NCI-H1436 treated with DMSO at 0.1 percent for 48 hours (cell line): ENCODE measurements at places on chromosomes 13 and 19.
A peak's percentile ranks its signal among the peaks of the same experiment; 100 is the strongest.

DNA sequence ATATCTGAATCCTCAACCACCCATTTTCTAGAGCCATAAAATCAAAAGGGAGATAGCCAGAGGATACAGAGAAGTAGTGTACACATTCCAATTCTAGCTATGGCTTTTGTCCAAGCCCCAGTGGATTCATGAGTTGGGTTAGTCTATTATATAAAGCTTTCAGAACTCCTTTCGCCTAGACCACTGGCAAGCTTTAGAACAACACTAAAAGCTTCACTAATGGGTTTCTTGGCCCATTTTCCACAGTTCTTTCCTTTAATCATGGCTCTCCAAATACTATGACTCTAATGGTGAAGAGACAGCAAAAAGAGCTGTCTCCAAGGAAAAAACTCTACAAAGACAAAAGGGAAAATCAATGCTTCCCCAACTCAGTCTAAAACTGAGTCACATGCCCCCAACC lies 48.2 kb upstream of the SLITRK5 start:
- DNase-seq = no peak

DNA sequence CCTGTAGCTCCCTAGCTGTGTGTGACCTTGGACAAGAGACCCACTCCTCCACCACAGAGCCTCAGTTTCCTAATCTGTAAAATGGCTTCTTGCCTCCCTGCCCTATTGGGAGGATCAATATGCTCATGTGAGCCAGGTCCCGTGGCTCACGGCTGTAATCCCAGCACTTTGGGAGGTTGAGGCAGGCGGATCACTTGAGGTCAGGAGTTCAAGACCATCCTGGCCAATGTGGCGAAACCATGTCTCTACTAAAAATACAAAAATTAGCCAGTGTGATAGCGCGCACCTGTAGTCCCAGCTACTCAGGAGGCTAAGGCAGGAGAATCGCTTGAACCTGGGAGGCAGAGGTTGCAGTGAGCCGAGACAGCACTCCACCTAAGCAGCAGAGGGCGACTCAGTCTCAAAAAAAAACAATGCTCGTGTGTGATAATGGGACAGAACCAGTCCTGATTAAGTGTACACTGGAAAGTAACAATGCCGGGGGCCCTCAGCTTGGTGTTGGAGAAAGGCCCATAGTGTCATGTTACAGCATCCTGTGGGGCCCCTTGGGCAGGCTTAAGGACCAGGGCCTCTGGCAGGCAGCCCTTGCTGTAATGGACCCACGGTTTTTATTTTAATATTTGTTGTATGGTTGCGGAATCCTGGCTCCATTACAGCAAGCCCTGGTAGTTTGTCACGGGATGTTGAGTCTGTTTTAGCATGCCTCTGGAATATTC lies 6.8 kb downstream of the RPS11 start:
- DNase-seq = no peak

DNA sequence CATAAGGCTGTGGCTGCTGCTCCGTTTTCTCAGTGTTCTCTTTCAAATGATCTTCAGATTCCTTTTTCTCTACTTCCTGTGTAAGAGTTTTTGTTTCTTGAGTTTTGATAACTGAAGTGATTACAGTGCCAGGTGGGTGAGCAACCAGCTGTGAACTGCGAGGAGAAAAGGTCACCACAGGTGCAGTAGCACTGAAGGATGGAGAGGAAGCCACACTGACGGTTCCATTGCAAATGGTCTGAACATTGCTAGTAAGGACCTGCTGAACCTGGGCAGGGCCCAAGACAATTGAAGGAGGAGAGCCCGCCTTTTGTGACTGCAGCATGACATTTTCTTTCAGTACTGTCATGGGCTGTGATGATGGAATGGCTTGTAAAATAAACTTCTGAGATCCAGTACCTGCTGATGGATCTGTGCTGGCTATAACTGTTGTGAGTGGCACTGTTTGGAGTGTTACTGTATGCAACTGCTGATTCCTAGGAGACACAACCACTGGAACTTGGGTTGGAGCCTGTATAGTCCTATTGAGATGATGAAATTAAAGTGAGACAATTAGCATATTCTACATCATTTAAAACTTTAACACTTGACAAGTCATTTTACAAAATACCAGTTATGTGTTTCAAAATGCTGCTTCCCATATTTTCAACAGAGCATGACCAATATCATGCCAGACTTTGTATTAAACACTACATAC lies 85.5 kb downstream of the ELF1 start:
- DNase-seq = no peak

- no peak for DNase-seq
Measured at GRCh38 chr19:38736036-38736412, 8.2 kb downstream of the CAPN12 start.

DNA sequence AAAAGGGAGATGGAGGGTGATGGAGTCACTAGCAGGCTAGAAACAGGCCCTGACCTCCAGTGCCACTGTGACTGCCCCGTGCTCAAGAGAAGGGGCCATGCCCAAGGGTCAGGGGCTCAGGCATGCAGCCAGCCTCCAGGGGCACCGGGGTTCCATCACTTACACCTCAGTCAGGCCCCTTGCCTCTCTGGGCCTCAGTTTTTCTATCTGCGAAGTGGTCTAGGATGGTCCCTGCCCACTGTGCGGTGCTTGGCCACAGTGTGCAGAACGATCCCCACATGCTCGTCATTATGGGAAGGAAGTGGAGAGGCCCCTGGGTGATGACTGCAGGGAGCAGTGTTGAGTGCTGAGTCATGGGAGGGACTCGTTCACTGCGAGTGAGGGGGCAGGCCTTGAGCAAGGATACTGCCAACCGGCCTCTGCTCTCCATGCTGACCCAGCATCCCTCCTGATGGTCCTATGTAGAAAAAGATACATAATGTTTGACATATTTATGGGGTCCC lies 23.1 kb downstream of the TMED1 start:
- no peak for DNase-seq

- no peak for DNase-seq
Measured at GRCh38 chr13:106369858-106370257, 165.6 kb downstream of the EFNB2 start.

DNA sequence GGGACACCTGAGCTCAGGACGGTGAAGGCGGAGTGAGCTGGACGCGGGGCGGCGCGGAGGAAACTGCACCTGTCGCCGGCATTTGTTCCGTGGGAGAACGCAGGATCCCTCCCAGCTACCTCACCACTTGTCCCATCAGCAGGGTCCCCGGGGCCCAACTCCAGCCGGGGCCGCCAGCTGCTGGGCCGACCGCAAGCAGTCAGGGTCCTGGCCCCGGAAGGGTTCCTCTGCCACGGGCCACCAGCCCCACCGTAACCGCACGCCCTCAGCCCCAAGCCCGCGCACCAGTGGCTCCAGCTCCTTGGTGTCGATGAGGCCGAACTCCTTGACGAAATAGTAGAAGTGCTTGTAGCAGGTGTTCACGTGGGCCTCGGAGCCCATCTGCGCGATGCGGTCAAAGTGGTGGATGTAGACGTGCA lies 19.6 kb downstream of the MOB3A start:
- DNase-seq = no peak

DNA sequence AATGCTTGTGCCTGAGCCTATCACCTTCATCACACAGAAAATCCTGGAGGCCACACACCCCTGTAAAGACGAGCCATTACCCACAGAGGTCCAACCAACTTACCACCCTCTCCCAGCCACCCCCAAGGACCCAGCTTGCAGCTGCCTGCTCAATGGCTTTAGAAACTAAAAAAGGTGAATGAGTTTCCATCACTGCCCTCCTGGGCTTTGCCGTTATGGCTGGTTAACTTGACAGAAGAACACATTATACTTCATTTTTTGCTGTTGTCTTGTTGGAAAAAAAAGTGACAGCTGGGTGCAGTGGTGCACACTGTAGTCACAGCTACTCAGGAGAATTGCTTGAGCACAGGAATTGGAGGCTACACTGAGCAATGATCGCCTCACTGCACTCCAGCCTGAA lies 17.4 kb upstream of the FEM1A start:
- DNase-seq = no peak

- no peak for DNase-seq
Measured at GRCh38 chr13:91540158-91540736, 141.8 kb downstream of the GPC5 start.

GRCh38 chr13:80010286-80010831 lies 330.6 kb downstream of the SPRY2 start:
- no peak for DNase-seq

DNA sequence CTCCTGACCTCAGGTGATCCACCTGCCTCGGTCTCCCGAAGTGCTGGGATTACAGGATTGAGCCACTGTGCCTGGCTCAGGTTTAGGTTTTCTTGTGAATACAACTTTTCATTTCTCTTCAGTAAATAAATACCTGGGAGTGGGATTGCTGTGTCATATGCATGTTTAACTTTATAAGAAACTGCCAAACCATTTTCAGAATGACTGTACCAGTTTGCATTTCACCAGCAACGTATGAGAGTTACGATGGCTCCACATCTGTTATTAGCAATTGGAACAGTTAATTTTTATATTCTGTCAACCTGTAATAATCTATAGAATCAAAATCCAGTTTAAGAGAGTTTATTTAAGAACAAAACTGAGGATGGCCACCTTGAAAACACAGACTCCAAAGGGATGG lies 52.2 kb downstream of the TEX26 start:
- no peak for DNase-seq

DNA sequence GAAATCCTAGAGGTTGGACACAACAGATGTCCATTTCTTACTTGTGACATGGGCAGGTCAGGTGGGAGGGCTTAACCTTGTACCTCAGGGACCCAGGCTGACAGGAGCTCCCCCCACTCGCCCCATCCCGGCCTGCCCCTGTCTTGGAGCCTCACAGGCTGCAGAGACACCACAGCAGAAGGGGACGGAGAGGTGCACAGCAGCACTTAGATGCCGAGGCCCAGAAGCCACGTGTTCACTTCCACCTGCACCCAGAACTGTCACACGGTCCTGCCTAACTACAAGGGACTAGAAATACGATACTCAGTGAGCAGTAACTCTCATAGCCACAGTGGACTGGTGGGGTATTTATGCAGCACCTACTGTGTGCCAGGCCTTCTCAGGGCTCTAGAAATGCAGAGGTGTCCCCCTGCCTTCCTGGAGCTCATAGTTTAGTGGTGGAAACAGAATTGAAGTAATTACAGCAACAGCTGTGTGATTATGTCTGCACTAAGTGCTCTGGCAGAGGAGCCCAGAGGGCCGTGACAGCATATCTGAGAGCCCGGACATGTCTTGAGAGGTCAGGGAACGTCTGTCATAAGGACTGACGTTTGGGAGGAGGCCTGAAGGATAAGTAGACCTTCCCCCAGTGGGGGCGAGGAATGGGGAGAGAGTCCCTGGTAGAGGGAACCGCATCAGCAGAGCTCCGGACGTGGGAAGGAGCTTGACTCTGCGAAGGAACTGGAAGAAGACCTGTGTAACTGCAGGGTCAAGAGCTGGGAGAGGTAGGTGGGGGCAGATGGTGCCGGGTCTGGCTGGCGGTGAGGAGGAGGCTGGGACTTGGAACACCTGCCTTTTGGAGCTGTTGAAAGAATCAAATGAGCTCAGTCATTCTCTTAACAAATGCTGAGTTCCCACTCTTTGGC lies 130.0 kb downstream of the SIPA1L3 start:
- no peak for DNase-seq

DNA sequence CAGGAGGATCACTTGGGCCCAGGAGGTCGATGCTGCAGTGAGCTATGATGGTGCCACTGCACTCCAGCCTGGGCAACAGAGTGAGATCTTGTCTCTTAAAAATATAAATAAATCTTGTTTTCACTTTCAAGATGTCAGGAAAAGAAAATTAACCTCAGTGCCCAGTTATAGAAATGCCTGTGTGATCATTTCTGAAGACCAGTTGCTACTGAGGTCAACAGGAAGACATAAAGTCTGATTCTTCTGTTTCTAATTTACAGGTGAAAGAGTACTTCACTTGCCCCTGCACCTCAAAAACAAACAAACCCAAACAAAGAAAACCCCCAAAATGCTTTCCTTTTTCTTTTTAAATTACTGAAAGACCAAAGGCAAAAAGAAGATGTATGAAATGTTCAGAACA lies 174.3 kb upstream of the NBEA start:
- no peak for DNase-seq

DNA sequence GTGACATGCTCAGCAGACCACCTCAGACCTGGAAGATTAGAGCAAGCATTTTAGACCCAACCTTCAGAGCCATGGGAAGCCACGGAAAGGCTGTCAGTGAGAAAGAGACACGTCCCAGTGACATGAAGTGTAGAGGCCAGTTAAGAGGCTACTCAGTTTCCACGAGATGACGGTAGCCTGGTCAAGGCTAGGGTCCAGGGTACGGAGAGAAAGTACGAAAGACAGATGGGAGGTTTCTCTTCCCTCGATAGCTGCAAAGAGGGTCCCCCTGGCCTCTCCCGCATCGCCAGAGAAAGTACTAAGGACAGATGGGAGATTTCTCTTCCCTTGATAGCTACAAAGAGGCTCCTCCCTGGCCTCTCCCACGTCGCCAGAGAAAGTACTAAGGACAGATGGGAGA lies 8.6 kb downstream of the ZSCAN5A start:
- DNase-seq = no peak

DNA sequence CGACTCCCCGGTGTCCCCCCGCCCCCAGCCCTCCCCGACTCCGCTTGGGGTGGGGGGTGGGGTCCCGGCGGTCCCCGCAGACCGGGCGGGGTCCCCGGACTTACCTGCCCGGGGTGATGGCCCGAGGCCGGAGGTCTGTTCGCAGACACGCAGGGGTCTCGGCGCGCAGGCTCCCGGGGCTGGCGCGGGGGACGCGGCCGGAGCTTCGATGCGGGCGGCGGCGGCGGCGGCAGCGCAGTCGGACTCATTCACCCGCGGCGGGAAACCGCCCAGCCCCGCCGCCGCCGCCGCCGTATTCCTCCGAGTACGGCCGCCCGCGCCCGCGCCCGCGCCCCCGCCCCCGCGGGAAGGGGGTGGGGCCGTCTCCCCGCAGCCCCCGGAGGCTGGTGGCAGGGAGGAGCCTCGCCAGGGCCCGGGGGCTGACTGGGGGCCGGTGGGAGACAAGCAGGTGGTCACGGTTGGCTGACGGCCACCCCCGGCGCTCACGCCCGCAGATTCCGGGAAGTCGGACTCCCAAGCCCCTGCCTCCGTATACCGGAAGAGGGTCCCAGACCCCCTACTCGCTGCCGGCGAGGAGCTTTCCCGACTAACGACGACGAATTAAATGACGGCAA lies at the start of gene C2CD4C:
TSS of gene C2CD4C (minus strand) at position 246 of the 614 bp plus-strand sequence. CDS start 786 bp downstream, outside the sequence.
- no peak for DNase-seq

DNA sequence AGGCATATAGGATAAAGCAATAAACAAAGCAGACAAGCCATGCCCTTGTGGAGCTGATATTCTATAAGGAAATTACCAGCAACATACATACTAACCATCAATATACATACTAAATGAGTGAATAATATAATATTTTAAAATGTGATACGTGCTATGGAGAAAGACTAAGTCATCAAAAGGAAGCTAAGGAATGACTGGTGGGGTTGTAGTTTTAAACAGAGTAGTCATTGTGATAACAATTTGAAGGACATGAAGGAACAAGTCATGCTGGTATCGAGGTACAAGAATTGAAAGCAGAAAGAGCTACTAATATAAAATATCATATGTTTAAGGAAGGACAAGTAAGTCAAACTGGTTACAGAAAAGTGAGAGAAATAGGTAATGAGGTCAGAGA lies 894.9 kb upstream of the PCDH9 start:
- no peak for DNase-seq

GRCh38 chr19:7678971-7679751 lies 1.5 kb upstream of the TRAPPC5 start:
- no peak for DNase-seq

- no peak for DNase-seq
Measured at GRCh38 chr19:36638862-36639510, 27.7 kb downstream of the ZNF461 start.

GRCh38 chr13:58018865-58019264 lies 387.3 kb downstream of the PCDH17 start:
- DNase-seq = peak; percentile 67
